ENCODE measurements at places on chromosomes 3 and 15. TPM values are rescaled to one million over a fixed set of nuclear protein-coding genes. Genes with fewer than 3 reads are reported as not detected.
A peak's percentile ranks its signal among the peaks of the same experiment; 100 is the strongest.

DNA sequence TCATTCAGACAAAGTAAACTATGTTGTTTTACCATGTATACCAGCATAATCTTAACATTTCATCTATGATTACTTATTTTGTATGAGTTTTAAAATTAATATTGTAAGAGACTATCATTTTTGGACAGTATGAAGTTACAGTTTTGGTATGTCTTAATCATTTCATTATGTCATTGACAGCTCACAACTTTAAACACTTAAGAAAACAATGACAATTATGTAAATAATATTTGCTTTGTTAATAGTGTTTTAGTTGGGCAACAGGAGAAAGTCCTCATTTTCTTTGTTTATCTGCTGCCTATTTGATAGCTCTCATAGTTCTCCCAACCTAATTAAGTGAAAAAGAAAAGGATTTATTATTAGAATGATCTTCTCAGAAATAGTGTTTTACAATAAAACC lies 80.2 kb downstream of the MEF2A start:
- DNase-seq: no peak

Gene MAGEL2
- polyA plus RNA-seq: 21.3 TPM

Gene CD96
- polyA plus RNA-seq: 0.23 TPM

Gene ROBO2
- 2.9 TPM for polyA plus RNA-seq

GRCh38 chr15:61444585-61444984 lies 215.5 kb upstream of the RORA start:
- no peak for DNase-seq

GRCh38 chr3:81790117-81790516 lies 28.7 kb upstream of the GBE1 start:
- DNase-seq: no peak

DNA sequence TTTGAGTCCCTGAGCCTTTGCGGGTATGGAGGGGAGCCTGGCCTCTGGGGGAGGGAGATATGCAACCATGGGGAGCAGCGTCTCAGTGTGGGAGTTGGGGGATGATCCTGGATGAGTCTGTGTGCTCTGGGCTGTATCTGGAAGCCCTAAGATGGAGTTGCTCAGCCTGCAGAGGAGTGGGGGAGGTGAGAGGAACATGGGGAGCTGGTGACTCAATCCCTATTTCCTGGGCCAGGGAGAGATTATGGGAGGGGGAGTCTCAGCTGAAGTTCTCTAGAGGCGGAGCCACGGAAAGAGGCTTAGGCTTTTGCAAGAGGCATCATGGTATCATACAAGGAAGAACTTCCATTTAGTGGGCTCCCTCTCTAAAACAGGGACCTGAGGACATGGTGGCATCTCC lies 59.5 kb upstream of the TMEM115 start:
- no peak for DNase-seq

DNA sequence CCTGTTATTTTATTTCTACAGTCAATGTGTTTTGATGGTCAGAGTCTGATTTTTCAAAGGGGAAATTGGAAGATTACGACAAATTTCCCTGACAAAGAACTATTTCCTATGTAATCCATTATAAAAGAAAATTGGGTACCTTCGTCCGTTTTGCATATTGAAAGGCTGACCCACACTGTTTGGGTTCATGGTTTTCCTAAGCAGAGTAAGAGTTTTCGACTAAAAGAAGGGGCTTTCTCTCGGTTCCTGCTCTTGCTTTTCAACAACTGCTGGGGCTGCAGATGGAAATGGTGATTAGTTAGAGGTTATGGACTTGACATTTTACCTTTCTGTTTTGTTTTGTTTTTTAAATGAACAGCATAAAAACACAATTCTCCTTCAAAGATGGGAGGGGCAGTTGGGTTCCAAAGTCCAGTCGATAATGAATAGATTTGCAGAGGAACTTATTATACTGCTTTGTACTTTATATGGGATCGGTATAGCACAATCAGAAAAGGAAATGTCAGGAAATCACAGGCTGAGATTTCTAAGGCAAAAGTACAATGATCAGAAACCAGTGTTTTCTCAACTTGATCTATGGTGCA lies 978 bp downstream of the KCNMB2 start:
- DNase-seq: no peak

GRCh38 chr3:133138017-133138416 lies 99.8 kb downstream of the TMEM108 start:
- no peak for DNase-seq

DNA sequence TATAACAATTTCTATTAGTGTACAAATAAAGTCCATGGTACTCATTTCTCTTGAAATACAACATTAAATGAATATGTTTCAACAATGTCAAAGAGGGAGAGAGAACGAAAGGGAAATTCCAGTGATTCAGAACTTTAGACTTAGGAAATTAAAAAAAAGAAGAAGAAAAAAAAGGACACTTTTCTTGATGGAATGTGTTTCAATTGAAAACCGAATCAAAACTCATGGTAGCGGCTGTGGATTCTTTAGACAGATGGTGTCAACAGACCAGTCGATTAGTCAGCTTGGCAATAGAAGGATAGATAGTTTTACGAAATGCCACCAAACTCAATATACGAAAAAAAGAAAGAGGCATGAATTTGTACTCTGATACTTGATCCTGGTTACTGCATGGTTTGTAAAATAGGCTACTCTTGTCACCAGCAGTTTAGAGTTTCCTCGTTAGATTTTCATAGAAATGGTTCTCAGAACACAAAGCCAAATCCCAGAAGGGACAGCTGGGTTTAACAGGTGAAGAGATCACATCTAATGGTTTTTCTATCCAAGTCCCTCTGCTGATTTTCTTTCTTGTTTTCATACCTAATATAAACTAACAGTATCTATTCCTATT lies 793.5 kb downstream of the ROBO1 start:
- DNase-seq: no peak

- peak; percentile 43 for DNase-seq
These were observed 212.2 kb downstream of the GABRG3 start for GRCh38 chr15:27183201-27183600.

- DNase-seq: no peak
These were observed 9.2 kb downstream of the SHC4 start for GRCh38 chr15:48954538-48954937.

Gene KLF15
- 1.6 TPM for polyA plus RNA-seq

Gene CHRNA7
- 1.6 TPM for polyA plus RNA-seq

GRCh38 chr3:1056744-1057143 lies 36.1 kb upstream of the CNTN6 start:
- DNase-seq: peak; percentile 14

DNA sequence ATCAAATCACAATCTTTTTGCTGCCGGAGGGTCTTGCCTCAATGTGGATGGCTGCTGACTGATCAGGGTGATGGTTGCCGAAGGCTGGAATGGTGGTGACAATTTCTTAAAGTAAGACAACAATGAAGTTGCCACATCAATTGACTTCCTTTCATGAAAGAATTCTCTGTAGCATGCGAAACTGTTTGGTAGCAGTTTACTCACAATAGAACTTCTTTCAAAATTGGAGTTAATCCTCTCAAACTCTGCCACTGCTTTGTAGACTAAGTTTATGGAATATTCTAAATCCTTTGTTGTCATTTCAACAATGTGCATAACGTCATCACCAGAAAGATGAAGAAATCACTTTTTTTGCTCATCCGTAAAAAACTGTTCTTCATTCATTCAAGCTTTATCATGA lies 65.8 kb downstream of the B3GNT5 start:
- no peak for DNase-seq

Gene DLL4
- 16.7 TPM for polyA plus RNA-seq

- DNase-seq: no peak
These were observed 210.8 kb downstream of the RPLP1 start for GRCh38 chr15:69663441-69663840.

DNA sequence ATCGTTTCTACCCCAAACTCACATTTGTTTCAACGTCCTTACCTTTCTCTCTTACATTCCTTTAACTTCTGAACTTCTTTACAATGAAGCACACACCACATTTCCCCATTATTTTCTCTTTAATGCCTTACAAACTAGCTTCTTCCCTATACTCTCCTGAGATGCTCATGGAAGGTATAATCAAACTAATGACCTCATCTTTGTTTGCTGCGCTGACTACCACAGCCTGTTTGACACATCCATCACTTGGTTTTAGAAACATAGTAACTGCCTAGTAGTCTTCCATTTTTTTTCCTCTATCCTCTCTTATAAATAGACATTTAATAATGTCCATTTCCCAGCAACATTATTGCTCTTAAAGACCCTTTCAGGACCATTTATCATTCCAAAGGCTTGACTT lies 230.5 kb upstream of the LRTM1 start:
- DNase-seq: no peak

DNA sequence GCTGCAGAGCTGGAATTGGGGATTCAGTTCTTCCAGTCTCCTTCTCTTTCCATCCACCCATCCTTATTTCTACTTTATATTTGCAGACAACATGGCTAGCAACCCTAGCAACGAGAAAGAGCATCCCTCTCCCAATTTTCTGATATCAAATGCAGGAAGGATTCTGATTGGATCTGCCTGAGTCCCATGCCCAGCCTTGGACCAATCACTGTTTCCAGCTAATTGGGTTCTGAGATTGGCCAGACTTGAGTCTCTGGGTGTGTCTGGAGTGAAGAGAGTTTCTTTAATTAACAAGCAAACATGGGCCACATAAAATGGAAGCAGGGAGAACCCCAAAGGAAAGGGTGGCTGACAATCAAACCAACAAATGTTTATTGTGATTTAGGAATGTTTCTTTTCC lies 60.6 kb downstream of the TMEM39A start:
- no peak for DNase-seq

DNA sequence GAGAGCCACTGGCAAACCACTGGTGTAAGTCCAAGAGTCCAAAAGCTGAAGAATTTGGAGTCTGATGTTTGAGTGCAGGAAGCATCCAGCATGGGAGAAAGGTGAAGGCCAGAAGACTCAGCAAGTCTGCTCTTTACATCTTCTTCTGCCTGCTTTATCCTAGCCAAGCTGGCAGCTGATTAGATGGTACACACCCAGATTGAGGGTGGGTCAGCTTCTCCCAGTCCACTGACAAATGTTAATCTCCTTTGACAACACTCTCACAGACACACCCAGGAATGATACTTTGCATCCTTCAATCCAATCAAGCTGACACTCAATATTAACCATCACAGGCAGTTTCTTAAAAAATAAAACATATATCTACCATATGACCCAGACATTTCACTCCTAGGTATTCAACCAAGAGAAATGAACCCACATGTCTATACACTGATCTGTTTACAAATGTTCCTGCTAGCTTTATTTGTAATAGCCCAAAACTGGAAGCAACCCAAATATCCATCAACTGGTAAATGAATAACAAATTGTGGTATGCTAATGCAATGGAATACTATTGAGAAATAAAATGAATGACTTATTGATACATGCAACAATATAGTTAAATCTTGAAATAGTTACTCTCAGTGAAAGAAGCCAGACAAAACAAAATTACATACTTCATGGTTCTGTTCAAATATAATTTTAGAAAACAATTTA lies 373.8 kb downstream of the ZNF385D start:
- no peak for DNase-seq

Gene FANCD2OS
- not detected for polyA plus RNA-seq

DNA sequence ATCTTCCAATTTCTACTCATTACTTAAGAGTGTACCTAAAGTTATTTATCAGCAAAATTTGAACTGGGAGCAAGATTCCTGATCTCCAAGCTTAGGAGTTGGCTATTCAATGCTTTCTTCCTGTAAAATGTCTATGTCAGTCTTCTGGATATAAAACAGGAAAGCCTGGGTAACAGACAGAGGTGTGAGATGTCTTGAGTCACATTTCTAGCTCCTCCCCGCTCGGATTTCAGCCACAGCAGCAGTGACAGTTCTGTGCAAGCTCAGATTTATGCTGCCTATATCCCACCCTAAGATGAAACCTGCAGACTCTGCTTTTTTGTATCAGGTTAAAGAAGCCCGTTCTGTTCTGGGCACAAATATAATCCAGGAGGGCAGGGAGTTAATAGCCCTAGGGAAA lies 2.1 kb upstream of the ARMC8 start:
- DNase-seq: no peak

Gene KY
- 96.9 TPM for polyA plus RNA-seq

Gene CFAP100
- polyA plus RNA-seq: 0.58 TPM

Gene PLSCR5
- not detected for polyA plus RNA-seq

DNA sequence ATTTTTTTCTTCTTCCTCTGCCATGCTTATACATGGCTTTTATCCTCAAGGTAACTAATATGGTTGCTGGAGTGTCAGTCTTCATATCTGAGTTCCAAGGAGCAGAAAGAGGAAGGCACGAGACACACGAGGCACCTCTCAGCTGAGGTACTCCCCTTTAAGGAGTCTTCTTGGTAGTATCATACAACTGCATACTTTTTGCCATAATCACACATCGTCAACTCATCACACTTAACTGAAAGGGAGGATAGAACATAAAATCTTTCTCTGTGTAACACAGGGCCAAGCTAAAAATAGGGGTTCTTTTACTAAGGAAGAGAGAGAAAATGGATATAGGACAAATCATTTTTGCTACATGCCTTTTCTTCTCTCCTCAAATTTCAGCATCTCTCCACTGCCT lies 104.2 kb downstream of the OXSM start:
- no peak for DNase-seq

DNA sequence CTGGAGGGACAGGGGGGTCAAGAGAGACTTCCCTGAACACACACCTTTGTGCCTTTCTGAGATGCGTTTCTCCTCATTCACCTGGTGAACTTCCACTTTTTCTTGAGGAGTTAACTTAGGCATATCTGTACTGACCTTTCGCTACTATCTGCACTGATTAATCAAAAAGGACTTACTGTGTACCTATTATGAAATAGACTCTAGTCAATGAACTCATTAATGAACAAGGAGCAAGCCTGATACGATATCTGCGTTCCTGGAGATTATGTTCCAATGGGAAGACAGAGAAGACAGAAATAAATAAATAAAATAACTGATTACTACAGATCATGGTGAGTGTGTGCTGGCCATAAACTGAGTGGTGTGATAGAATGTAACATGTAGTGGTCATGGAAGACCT lies 157.2 kb upstream of the TBL1XR1 start:
- DNase-seq: no peak

GRCh38 chr3:73687106-73688004 lies 62.6 kb upstream of the PDZRN3 start:
- peak; percentile 35 for DNase-seq

DNA sequence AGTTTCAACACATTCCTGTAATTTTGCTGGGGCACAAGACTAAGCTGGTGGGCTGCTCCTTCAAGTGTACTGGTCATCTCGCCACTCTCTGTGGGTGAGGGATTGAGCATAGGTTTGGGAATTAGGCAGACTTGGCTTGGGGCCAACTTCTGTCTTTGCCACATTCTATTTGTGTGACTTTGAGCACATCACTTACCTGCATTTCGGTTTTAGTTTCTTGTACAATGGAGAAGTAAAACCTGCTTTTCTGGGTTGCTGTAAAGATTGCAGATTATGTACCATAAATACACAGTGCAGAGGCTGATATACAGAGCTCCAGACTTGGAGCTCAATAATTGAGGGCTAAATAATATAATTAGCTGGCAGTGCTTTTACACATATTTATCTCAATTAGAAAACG lies 162.1 kb downstream of the C3orf38 start:
- DNase-seq: no peak

DNA sequence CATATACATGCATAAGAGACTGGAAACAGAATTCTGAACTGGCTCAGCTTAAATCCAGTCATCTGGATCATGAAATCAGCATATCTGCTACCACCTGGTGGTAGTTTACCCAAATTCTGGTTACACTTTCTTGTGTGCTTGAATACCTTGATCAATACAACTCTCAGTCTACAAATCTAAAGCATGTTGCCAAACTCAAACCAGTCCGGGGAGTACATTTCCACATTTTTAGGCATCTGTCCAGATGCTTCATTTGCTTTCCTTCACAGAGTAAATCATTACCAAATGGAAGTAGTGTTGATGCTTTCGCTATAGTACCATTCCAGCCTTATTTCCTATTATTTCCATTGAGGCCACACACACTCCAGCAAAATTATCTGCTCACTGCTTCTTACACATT lies 126.4 kb downstream of the P2RY1 start:
- DNase-seq: no peak

GRCh38 chr15:66004618-66005262 lies 135.4 kb downstream of the RAB11A start:
- peak; percentile 34 for DNase-seq

All from hindlimb muscle (tissue), 1 donor.